ENCODE measurements at places on chromosomes 11 and 22.

- DNase-seq, result no peak
These were observed 60.0 kb upstream of the MYEOV start for GRCh38 chr11:69233744-69234570.

- no peak for DNase-seq
These were observed 69.7 kb downstream of the GLYATL1 start for GRCh38 chr11:59008947-59009346.

DNA sequence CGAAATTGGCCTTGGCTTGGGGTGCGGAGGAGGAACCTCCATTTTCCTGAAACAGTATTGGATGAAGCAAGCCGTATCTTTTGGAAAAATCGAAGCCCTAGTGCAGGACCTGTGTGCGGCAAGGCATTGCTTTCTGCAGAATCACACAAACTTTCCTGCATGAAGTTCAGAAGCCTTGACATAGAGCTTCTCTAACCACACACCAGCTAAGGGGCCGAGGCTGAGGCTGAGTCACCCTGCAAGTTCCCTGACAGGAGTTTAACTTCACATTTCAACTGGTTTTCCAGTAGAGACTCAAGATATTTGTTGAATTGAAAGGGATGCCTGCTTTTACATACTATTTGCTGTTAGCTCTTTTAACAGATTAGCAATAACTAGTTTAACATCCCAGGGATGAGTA lies 67.8 kb downstream of the TCF20 start:
- no peak for DNase-seq

- no peak for DNase-seq
These were observed 24.1 kb upstream of the TMEM45B start for GRCh38 chr11:129791515-129791914.

GRCh38 chr22:33874206-33874605 lies 46.1 kb downstream of the LARGE1 start:
- no peak for DNase-seq

- no peak for DNase-seq
These were observed 107.2 kb downstream of the SWAP70 start for GRCh38 chr11:9771071-9771511.

- DNase-seq, result no peak
These were observed at the start of gene PCSK7 for GRCh38 chr11:117231842-117232091. TSS of gene PCSK7 (minus strand) at chr11:117232073. CDS start at chr11:117229844, 2,229 bp downstream.

GRCh38 chr11:1292018-1292643 lies 17.3 kb downstream of the TOLLIP start:
- no peak for DNase-seq

- peak; percentile 46 for DNase-seq
These were observed 12.7 kb upstream of the TREH start for GRCh38 chr11:118691926-118692830.

- no peak for DNase-seq
These were observed 68.9 kb downstream of the NECTIN1 start for GRCh38 chr11:119659971-119660723.

DNA sequence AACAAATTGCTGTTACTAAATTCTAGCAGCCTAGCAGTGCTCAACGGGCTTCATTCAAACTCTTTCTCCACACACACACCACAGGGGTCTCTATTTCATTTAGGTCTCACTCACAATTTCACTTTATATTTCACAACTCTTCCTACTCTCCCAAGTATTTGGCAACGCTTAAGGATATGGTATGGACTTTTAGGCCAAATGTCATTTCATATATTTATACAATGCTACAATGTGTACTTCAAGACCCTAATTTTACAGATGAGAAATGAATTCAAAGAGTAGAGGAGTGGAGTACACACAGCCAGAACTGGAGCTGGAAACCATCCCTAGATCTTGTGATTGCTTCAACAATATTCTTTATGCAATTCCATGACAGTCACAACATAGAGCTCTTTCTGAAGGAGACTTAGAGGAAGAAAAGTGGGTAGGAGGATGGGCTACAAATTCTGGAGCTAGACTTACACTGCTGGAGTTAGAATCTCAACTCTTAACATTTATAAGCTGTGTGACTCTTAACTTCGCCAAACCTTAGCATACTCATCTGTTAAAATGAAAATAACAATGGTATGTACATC lies 2.5 kb upstream of the MS4A13 start:
- DNase-seq, result no peak

DNA sequence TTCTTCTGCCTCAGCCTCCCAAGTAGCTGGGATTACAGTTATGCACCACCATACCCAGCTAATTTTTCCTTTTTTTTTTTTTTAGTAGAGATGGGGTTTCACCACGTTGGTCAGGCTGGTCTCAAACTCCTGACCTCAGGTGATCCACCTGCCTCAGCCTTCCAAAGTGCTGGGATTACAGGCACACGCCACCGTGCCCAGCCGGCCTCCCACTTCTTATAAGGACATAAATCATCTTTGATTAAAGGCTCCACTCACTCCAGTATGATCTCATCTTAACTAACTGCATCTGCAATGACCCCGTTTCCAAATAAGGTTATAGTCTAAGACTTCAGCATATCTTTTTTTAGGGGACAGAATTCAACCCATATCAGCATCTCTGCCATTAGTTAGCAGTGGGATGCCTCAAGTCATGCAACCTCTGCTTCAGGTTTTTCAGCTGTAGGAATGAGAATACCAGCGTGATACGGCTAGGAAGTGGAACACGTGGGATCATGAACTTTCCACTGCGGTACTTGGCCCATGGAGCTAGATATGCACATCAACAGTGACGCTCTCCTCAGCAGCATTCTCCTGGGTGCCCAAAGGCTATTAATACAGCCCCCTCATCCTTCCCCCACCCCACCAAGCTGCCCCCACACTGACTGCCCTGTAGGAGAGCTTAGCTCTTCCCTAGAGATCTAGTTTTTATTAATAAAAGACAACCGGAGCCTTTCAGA lies 41.4 kb downstream of the MCHR1 start:
- no peak for DNase-seq

GRCh38 chr22:40727070-40727963 lies 48.0 kb downstream of the MCHR1 start:
- DNase-seq, result no peak

DNA sequence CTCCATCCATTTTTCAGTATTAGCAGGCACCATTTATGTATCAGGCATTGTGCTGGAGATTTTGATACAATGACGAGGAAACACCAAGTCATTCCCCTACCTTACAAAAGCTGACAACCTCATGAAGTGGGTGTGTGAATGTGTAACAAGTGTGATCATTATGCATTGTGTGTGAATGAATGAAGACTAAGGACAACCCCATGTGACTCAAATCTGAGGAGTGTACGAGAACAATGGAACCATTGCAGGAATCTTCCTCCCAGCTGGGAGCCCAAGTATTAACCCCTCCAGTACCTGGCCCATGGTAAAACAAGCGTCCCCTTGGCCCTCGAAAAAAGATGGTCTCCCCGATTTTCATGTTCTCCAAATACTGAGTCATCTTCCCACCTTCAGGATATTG lies 4.4 kb downstream of the CYB5R2 start:
- no peak for DNase-seq

GRCh38 chr11:16727806-16728205 lies 10.6 kb upstream of the C11orf58 start:
- DNase-seq, result no peak

GRCh38 chr11:129743112-129743815 lies 72.4 kb upstream of the TMEM45B start:
- DNase-seq, result no peak

- no peak for DNase-seq
These were observed 54.8 kb downstream of the PTPRJ start for GRCh38 chr11:48034926-48035871.

DNA sequence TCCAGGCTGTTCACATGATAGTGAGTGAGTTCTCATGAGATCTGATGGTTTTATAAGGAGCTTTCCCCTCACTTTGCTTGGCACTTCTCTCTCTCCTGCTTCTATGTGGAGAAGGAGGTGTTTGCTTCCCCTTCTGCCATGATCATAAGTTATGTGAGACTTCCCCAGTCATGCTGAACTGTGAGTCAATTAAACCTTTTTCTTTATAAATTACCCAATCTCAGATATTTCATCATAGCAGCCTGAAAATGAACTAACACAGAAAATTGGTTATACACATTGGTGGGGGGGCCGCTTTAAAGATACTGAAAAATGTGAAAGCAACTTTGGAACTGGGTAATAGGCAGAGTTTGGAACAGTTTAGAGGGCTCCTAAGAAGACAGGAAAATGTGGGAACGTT lies 741.1 kb upstream of the LUZP2 start:
- DNase-seq, result no peak

DNA sequence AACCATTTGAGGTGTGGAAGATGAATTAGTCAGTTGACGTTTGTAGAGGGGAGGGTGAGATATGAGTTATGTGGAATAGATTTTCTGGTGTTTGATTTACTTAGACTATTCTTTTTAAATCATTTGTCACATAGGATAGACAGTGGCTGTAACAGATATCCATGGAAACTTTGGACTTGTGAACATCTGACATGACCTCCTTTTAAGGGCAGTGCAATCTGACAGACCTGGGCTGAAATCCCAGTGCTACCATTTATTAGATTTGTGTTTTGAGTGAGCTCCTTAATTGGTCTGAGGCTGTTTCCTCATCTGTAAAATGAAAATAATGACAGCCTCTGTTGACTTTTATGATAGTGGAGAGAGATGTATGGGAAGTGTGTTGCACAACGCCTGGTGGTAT lies 159.9 kb downstream of the TEAD1 start:
- DNase-seq, result no peak

- DNase-seq, result no peak
These were observed 37.3 kb downstream of the OR10A6 start for GRCh38 chr11:7893796-7894195.

DNA sequence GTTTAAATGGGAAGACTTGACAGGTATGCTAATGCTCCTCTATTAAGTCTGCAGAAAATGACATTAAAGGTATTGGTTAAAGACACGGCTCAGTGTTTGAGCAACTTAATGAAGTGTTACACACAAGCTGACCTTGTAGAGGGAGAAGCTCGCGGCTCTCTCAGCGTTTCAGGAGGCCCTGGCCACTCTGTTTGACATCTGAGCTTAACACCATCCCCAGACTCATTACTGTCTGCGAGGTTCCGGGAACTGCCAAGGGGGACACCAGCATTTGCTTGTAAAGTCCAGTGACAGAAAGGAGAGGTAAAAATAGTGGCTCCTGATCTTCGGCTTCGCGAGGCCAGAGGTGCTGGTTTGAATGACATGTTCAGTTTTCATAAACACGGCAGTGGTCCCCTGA lies 540.7 kb upstream of the CADM1 start:
- DNase-seq, result no peak

DNA sequence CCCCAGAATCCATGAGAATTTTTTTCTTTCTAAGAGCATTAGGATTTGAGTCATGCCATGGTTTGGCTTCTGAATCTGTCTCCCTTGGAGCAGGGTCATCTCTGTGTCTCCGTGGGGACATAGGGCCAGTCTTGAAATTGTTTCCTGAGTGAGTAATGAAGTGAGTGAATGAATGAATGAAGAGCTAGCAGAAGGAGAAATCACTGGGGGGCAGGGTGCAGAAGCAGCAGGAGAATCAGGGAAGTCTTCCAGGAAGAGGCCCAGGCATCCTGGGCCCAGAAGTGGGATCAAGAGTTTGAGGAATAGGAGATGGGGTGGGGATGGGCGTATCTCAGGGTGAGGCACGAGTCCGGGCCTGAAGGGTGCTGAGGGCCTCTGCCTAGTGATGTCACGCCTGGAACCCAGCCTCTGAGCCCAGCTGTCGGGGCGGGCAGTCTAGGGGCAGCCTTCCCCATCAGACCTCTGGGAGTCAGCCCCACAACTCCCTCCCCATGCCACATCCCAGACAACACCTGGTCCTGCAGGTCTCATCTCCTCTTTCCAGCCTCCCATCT lies 12.5 kb upstream of the MGAT3 start:
- DNase-seq, result no peak

DNA sequence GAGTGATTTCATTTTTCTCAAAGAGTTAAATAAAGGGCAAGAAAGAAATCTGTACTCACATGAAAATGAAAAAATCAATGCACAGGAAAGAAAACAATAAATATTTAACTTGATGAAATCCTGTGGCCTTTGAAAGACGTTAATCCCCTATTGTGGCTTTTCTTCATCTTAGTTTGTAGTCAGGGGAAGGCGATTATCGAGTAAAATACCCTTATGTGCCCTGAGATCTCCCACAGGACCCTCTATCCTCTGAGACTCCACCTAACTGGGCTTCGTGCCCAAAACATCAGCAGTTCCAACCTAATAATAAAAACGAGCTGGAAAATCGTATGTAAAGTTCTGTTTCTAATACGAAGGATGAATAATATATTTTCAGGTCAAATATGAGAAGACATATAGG lies 208.2 kb upstream of the ZC3H12C start:
- no peak for DNase-seq

GRCh38 chr11:1819074-1819473 lies 15.7 kb upstream of the SYT8 start:
- DNase-seq, result no peak

DNA sequence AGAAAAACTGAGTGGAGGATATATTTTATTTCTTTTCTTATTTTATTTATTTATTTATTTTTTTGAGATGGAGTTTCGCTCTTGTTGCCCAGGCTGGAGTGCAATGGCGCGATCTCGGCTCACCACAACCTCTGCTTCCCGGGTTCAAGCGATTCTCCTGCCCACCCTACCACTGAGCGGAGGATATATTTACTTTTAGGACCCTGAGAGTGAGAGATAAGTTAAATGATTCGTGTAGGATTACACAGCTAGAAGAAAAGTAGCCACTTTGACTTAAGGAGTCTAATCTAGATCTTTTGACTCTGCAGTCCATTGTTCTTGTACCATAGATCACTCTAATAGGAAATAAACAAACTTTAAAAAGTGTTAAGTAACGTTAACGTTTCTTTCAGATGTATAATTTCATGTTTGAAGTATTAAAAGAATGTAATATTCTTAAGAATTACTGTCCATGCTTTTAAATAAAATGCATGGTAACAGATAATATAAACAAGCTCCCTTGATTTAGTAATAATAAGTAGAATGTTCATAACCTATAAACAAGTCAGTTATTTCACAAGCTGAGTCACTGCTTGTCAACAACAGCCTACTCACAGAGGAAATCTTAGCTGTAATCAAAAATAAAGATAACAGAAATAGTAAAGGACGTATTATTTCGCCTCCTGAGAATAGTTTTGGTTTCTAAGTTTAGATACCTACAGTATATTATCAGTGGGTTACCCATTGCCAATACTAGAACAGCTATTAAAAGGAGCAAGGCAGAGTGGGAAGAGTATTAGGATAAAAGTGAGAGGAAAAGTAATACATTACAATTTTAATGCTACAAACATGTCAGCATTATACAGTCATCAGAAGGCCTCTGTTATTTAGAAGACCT lies 18.6 kb downstream of the USP47 start:
- no peak for DNase-seq

Data from naive thymus-derived CD8-positive, alpha-beta T cell (primary cell).